ENCODE measurements at places on chromosomes 2 and 18.

DNA sequence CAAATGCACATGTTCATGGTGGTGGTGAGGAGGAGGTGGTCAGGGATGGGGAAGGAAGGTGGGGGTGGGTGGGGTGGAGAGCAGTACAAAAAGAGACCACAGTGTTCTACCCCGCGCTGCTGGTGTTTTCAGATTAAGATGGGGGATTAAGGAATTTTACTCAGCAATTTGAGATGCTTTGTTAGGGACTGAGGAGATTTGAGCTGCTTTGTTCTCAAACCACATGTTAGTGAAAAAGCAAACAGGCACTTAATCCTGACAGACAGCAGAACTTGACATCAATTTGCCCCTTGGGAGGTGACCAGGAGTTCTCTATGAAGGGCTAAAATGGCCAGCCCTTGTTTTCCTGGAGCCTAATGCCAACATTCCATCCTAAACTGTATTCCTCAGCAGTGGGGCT is 244.5 kb downstream of the MEIS1 start:
- ATAC-seq, result no peak

DNA sequence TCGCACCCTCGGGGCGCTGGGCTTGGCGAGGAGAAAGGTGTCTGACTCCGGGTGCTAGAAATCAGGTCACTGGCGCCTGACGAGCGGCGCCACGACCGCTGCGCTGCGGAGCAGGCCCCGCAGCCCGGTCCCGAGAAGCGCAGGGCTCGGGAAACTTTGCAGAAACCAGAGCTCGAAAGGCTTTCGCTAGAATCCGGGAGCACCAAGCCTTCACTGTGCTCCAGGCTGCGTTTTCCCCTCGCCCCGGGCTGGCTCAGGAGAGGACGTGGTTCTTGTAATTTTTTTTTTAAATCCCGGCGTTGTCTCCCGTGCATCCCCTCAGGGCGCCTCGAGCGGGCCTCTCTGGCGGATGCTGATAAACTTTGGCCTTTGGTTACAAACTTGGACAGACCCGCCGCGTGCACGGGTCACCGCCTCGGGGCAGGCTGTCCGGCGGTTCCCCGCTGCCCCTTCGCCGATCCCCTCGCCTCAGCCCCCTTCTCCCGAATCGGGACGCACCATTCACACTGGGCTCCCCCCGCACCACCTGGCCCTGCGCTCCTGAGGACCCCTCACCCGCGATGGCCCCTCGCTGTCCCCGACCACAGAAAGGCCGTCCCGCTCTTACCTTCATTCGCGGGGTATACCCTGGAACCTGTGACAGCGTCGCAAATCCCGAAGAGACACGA is 419 bp downstream of the EPHA4 start:
- ATAC-seq, result peak; percentile 12

GRCh38 chr2:12931186-12931844 is 214.6 kb downstream of the TRIB2 start:
- peak; percentile 83 for ATAC-seq

GRCh38 chr2:23668756-23669304 is 258.1 kb downstream of the ATAD2B start:
- no peak for ATAC-seq

DNA sequence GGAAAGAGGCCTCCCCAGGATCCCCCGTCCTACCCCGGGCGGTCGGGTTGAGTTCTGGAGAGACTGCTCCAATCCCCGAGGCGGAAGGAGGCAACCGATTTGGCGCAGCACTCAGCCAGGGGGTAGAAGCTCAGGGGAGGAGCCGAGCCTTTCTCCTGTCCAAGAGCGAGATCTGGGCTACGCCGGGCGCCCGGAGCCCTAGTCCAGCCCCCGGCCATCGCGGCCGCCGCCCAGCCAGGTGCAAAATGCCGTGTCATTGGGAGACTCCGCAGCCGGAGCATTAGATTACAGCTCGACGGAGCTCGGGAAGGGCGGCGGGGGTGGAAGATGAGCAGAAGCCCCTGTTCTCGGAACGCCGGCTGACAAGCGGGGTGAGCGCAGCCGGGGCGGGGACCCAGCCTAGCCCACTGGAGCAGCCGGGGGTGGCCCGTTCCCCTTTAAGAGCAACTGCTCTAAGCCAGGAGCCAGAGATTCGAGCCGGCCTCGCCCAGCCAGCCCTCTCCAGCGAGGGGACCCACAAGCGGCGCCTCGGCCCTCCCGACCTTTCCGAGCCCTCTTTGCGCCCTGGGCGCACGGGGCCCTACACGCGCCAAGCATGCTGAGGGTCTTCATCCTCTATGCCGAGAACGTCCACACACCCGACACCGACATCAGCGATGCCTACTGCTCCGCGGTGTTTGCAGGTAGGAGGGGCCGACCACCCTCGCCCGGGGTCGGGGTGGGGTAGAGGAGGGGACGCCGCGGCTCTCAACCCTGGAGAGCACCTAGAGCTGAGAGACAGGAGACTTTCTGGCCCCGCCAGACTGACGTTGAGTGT is at the start of gene DYSF:
TSS of gene DYSF (plus strand) at position 158 of the 817 bp plus-strand sequence.
- ATAC-seq, result peak; percentile 40

- no peak for ATAC-seq
These were observed 194.5 kb upstream of the NXPH2 start for GRCh38 chr2:138974651-138975050.

- ATAC-seq, result no peak
These were observed 54.3 kb downstream of the FOXI3 start for GRCh38 chr2:88398180-88398579.

DNA sequence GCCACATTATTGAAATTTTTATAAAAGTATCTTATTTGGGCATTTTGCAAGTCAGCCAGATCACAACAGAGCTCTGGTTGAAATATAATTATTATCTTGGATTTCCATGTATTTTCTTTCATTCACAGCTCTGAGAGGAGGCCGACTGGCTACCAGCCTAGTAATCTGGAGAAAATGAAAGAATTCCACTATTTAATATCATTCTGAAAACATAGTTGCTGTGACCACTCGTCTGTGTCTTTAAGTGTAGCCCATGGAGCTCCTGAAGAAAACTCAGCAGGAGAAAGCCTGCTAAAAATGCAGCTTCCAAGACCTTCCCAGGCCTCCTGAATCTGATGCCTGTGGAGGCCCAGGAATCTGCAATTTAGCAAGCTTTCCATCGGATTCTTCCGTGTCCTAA is 114.7 kb downstream of the SH3BP4 start:
- no peak for ATAC-seq

- no peak for ATAC-seq
These were observed 1024.1 kb upstream of the KLHL29 start for GRCh38 chr2:22360735-22361374.

DNA sequence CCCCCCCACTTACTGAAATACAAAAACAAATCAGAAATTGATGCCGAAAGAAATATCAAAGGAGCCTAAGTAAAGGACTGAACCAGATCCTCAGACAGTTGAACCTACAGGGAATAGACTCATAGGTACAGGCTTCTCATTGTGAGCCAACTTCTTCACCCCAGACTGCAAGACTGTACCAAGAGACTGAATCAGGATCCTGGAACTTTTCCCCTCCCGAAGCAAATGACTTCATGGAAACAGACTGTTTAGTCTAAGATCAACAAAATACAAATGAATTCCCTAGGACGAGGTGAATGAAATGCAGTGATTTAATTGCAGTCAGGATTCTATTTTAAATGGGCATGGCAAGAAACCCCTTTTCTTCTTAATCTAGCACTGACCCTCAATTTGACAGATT is 53.6 kb upstream of the RNF152 start:
- no peak for ATAC-seq

DNA sequence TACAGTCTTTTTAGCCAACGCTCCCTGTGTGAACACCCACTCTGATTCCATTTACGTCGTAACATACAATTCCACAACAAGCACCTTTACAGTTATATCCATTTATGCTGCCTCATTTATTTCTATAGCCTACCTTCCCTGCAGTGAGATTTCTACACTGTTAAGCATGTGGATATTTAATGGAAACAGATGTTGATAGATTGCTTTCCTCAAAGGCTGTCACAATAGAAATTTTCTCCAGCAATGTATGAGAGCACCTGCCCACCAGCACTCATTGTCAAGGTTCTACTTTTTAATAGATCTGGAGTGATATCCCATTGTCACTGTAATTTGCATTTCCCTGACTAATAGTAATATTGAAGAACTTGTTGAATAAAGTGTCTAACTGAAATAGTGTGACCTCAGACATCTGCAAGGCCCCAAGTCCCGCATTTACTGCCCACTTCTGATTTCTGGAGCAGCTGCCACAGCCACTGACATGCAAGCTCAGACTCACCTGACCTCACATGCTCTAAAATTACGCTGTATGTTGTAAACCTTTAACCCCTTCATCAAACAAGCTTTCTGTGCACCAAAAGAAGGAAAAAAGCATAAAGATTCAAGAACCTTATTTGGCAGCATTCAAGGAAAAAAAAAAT is 295.1 kb downstream of the CNTNAP5 start:
- no peak for ATAC-seq

GRCh38 chr2:235928751-235929370 is 239.3 kb downstream of the GBX2 start:
- ATAC-seq, result no peak

DNA sequence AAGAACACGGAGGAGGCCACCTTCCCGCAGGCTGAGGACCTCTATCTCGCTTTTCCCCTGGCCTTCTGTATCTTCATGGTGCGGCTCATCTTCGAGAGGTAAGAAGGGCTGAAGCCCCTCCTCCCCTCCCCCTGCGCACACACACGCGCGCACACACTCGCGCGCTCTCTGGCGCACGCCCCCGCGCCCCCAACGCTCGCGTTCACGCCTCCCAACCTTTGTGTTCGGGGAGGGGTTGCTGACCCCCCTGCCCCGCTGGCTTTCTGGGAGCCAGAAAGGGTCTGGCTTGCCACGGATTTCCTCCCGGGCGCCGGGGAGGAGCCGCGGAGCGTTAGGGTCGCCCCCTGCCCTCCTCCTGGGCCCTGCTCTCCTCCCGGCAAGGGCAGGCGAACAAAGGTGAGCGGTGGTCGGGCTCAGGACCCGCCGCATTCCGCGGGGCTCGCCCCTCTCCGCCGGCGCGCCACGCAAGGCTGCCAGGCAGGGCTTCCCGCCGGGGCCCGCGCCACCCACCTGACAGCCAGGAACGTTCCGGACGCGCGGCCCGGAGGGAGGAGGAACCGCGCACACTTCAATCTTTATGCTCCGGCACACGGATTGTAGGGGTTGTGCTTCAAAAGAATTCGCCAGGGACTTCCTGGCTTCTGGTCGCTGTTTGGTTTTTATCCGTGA is 583 bp downstream of the CERS6 start:
- peak; percentile 71 for ATAC-seq

All from SK-N-SH treated with all-trans-retinoic acid at 6 μM for 48 hours (cell line).